Stimulated activated CD8-positive, alpha-beta memory T cell treated with anti-CD3 and anti-CD28 coated beads, Interleukin-15, amount 100 ng/mL, for 4 hours (primary cell): ENCODE measurements at places on chromosomes 13 and 19.
A peak's percentile ranks its signal among the peaks of the same experiment; 100 is the strongest.

- DNase-seq: no peak
Measured at GRCh38 chr13:45299194-45299593, 41.8 kb downstream of the TPT1 start.

GRCh38 chr19:12526542-12526941 is 24.7 kb downstream of the ZNF564 start:
- no peak for DNase-seq

DNA sequence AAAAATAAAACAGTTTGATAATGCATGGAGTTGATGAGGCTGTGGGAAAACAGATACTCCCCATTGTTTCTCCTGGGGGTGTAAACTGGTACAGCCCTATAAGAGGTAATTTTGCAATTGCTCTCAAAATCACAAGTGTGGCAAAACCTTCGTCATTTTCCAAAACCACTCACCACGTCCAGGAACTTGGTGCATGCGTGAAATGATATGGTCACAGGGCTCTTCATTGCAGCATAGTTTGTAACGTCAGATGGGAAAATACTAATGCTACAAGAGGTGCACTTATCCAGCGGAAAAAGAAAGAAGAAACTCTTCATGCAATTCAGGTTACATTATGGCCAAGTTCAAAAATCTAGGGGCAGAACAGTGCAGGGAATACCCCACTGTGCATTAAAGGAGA is 11.9 kb upstream of the PLAUR start:
- DNase-seq: no peak

DNA sequence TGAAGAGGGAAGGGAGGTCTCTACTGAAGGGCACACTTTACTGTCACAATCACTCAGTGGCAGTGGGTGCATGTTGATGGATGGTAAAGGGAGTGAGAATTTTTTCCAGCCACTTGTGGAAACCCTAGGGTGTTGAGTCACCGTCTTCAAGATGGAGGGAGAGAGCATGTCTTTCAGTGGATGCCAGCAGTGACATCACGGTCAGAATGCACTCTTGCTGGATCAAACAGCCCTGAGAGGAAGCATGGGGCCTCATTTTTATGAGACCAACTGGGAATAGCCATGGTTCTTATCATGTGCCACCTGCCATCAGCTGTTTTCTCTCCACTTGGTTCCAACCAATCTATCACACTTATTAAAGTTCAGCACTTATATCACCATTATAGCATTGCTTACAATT is 182.5 kb downstream of the KCNRG start:
- no peak for DNase-seq

- no peak for DNase-seq
Measured at GRCh38 chr13:42478531-42479156, 95.3 kb upstream of the TNFSF11 start.

DNA sequence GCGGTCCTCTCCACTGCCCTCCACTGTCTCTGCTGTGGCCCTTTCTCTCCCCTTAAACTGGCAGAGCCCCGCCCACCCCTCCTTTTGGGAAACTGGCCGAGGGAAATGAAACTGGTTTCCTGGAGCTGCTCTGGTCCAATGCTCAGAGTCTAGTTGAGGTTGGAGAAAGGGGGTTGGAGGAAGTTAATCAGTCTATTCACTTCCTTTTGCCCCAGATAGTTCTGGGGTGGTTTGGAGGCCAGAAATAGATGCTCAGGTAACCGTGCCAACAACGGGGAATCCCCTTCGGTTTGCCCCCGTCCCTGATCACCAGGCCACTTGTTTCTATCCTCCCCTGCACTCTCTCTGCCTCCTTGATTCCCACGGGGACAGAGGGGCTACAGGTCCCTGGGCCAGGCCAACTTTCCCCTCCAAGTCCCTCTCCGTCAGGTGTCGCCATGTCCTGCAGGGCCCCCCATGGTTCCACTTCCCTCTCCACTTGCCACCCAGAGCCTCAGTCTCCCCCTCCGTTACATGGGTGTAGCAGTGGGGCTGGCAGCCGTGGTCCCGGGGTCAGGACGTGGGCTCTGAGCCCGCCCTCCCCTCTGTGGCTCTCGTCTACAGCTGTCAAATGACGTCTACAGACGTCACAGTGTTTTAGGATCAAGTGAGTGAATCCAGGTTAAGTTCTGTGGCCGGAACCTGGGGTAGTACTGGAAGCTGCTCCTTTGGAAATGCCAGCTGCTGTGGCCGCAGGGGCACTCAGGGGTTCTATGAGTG is at the start of gene IL4I1:
IL4I1 (minus strand) TSS at position 25 of the 759 bp plus-strand sequence. CDS start 727 bp downstream, outside the sequence.
- peak; percentile 53 for DNase-seq

GRCh38 chr19:52638601-52639000 is 446 bp upstream of the ZNF83 start:
- DNase-seq: no peak

GRCh38 chr13:100341327-100341726 is 247.3 kb downstream of the GGACT start:
- DNase-seq: no peak

GRCh38 chr13:48050550-48050949 is 13.0 kb downstream of the NUDT15 start:
- no peak for DNase-seq

DNA sequence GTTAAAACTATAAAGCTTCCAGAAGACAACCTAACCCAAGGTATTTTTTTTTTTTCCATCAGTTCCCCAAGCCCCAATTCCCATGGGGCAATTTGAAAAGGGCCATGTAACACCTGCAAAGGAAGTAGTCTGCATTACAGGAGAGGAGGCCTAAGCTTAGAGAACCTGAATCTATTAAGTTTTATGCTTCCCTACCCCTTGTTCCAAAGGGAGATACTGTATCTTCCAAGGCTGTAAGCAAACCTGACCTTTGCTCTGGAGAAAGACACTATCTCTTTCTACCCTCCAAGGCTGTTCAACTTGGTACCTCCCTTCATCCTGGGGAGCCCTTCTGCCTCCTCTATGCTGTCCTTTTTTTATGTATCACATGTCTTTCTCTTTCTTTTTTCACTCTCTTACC is 15.0 kb downstream of the KATNAL1 start:
- no peak for DNase-seq

DNA sequence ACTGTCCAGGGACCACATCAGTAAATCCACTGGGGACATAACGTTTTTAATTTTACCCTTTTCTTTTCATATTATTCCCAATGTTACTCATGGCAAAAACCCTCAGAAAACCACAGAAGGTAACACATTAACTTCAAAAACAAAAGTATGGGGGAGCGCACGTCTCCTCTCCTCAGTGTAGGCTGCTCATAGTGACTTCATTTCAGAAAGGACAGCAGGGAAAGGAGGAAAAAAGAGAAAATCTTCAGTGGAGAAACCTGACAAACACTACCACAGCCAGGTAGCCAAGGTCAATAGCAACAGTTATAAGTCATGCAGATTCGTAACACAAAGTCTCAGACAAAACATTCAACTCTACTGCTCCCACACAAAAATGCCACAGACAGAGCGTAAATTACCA is 21.4 kb downstream of the DZIP1 start:
- no peak for DNase-seq
